Stimulated activated effector memory CD8-positive, alpha-beta T cell treated with anti-CD3 and anti-CD28 coated beads, Interleukin-12 subunit alpha, Interleukin-12 subunit beta, amount 100 ng/mL, for 72 hours (primary cell): ENCODE measurements at places on chromosomes 5 and 9.

GRCh38 chr9:110797611-110798010, 129.0 kb downstream of the MUSK start:
- no peak for DNase-seq

GRCh38 chr9:135671591-135672041, 8.5 kb downstream of the LCN9 start:
- no peak for DNase-seq

- DNase-seq = no peak
These were observed 543 bp upstream of the ANKRD33B start for GRCh38 chr5:10563110-10563944.

DNA sequence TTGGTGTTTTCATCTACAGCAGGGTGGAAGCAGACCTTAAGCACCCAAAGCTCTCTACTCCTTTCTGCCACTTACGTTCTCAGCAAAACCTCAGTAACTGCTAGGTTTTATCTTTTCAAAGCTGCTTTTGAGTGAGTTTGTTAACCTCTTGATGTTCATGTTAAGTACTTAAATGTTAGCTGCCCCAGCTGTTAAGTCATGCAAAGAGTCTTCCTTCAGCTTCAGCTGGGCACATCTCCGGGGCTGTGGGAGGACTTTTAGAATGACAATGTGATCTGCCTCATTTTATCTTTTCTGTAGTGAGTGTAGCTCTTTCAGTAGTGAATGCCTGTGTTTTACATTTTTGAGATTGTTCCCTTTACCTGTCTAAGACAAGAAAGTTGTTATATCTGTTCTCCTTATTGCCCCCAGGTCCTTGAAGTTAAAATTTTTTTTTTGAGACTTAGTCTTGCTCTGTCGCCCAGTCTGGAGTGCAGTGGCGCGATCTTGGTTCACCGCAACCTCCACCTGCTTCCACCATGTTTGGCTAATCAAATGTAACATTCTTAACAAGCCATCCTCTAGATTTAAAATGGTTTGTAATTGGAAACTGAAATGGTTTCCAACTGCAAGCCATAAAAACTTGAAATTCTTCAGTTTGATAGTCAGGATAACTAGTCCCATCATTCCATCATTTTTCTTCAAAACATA, 19.6 kb downstream of the KDM4C start:
- no peak for DNase-seq

- DNase-seq = no peak
These were observed 126.5 kb upstream of the ABCA1 start for GRCh38 chr9:105054491-105054890.
